ENCODE measurements at places on chromosomes 1 and 21. TPM values are rescaled to one million over a fixed set of nuclear protein-coding genes. Genes with fewer than 3 reads are reported as not detected.

The FAAH gene
- 10.9 TPM for total RNA-seq

The ZNF648 gene
- under 0.01 TPM for total RNA-seq

- no peaks in the 10 kb centered on the region for H3K36me3 ChIP-seq
- no peak overlapping the region for H3K27ac ChIP-seq
- no peak for DNase-seq
- peaks cover 4% of the 10 kb centered on the region for H3K4me1 ChIP-seq
- H3K4me3 ChIP-seq: no peak overlapping the region
Observed at GRCh38 chr21:25569711-25570110, 37.6 kb downstream of the MRPL39 start.

- no peaks in the 10 kb centered on the region for H3K36me3 ChIP-seq
- H3K4me1 ChIP-seq: no peaks in the 10 kb centered on the region
- no peak overlapping the region for H3K4me3 ChIP-seq
- H3K27me3 ChIP-seq: no peaks in the 10 kb centered on the region
- no peak for DNase-seq
Observed at GRCh38 chr1:170634293-170634692, 29.6 kb upstream of the PRRX1 start.

- no peak overlapping the region for H3K4me3 ChIP-seq
- H3K4me1 ChIP-seq: peaks cover 9% of the 10 kb centered on the region
- peaks cover 21% of the 10 kb centered on the region for H3K36me3 ChIP-seq
- no peaks in the 10 kb centered on the region for H3K27me3 ChIP-seq
- DNase-seq: no peak
- H3K27ac ChIP-seq: no peak overlapping the region
Observed at GRCh38 chr1:156586323-156586722, 5.3 kb upstream of the NAXE start.
